Transverse colon (tissue), 4 donors: ENCODE measurements at places on chromosomes 12 and 14. TPM values are rescaled to one million over a fixed set of nuclear protein-coding genes. Genes with fewer than 3 reads are reported as not detected.

PDE3A gene
- total RNA-seq: 105 TPM

KIF5A gene
- total RNA-seq: 1.3 TPM

RIMBP2 gene
- total RNA-seq: 5.2 TPM

PLEKHD1 gene
- not detected for total RNA-seq

DNA sequence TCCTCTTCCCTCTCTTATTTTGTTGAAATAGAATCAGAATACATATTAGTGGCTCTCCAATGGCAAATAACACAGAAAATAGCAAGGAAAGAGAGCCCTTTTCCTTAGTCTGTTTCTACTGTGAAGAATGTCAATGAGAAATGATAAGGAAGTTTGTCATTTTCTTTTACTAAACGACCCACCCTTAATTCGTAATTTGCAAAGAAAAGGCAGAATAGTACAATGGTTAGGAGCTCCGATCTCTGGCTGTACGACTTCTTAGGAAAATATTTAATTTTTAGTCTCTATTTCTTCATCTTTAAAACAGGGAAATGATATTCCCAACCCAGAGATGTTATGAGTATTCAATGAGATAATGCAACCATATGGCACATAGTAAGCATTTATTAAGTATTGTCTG is 6.0 kb downstream of the PAX9 start:
- DNase-seq: no peak
- no peak overlapping the region for H3K4me3 ChIP-seq
- no peaks in the 10 kb centered on the region for H3K36me3 ChIP-seq

- H3K27ac ChIP-seq: no peak overlapping the region
- no peak overlapping the region for H3K4me3 ChIP-seq
- H3K4me1 ChIP-seq: peaks cover 4% of the 10 kb centered on the region
- no peak for DNase-seq
- no peaks in the 10 kb centered on the region for H3K27me3 ChIP-seq
- no peaks in the 10 kb centered on the region for H3K36me3 ChIP-seq
Observed at GRCh38 chr12:93094988-93095737, 166.1 kb upstream of the EEA1 start.

DNA sequence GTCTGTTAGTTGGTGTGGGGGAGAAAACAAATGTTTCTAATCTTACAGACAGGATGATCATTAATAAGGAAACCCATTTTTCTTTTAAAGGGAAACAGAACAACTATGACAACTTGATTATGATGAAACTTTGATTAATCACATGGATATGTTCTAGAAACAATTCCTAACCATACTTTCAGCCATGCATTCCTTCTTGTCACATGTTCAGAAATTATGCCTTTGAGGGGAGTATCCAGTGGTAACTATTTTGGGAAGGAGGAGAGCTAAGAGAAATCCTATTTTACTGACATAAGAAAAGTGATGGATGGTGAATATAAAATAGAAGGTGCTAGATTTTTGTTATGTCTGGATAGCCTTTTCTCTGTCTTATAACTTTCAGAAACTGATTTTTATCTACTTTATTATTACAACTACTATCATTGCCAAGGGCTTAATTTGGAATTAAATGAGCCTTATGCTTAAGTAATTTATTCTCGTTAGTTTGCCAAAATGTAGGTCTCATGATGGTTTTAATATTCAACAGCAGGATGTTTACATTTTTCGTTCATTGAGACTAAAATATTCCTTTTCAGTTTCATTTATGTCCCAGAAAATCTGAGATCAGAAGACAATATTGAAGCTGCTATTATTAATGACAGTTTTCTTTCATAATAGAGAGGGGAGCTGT is 200.1 kb downstream of the TMTC2 start:
- no peaks in the 10 kb centered on the region for H3K4me1 ChIP-seq
- H3K27ac ChIP-seq: no peak overlapping the region
- DNase-seq: no peak
- no peak overlapping the region for H3K4me3 ChIP-seq

GRCh38 chr12:103586132-103586531 is 941 bp upstream of the STAB2 start:
- H3K4me1 ChIP-seq: no peaks in the 10 kb centered on the region
- H3K27me3 ChIP-seq: no peaks in the 10 kb centered on the region
- DNase-seq: no peak
- H3K27ac ChIP-seq: no peak overlapping the region
- H3K4me3 ChIP-seq: no peak overlapping the region

DNA sequence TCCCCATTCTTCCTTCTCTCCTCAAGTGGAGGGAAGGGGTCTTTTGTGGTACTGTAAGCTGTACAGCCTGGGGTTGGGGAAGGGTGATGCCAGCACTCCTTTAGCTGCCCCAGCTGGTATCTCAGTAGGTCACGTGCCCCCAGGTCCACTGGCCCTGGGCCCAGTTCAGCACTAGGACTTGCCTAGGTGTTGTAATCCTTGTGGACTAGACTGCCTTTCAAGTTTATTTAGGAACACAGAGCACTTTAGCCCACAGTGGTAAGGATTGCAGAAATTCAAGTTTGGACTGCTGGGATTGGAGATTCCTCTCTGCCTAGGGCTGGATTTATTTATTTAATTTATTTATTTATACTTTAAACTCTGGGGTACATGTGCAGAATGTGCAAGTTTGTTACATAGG is 569.6 kb downstream of the AACS start:
- no peak overlapping the region for H3K27ac ChIP-seq
- DNase-seq: no peak
- H3K4me1 ChIP-seq: no peaks in the 10 kb centered on the region
- H3K4me3 ChIP-seq: no peak overlapping the region
- H3K27me3 ChIP-seq: no peaks in the 10 kb centered on the region

DNA sequence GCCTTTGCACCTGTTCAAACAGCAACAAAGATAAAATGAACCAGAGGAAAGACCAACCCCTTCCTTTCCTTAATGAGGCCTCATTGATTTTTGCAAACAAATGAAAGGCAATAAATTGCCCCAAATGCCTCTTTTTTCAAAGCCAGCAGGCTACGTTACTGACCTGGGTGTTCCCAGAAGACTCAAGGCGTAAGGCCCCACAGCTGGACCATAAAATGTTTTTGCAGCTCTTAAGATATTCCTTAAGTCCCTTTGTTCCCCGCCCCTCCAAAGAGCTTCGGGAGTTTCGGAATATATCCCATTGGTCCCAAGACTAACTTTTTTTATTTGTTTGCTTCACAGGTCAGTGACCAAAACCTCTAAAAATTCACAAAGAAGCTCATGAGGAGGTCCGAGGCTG is 462.9 kb upstream of the PRICKLE1 start:
- H3K4me1 ChIP-seq: no peaks in the 10 kb centered on the region
- no peaks in the 10 kb centered on the region for H3K27me3 ChIP-seq
- DNase-seq: no peak
- no peak overlapping the region for H3K4me3 ChIP-seq
- no peaks in the 10 kb centered on the region for H3K36me3 ChIP-seq
- H3K27ac ChIP-seq: no peak overlapping the region

DNA sequence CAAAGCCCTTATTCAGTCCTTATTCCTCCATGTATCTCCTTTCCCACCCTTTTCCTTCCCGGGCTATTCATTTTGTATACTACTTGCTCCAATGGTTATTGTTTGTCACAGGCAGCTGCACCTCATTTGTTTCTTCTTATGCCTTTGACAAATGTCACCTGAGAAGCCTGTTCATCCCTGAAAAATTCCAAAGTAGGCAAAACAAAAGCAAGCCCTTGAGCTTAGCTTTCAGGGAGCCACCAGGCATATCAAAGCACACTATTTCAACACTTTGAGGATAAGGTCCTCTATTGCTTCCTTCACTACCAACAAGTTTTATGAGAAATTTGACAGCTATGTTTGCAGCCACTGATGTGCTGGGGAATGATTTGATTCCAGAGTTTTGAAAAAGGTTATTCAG is 738.7 kb upstream of the LMO3 start:
- H3K27me3 ChIP-seq: no peaks in the 10 kb centered on the region
- H3K36me3 ChIP-seq: no peaks in the 10 kb centered on the region
- no peak overlapping the region for H3K4me3 ChIP-seq
- DNase-seq: no peak
